ENCODE measurements at places on chromosomes 5 and 9.

- DNase-seq = no peak
Measured at GRCh38 chr9:7967093-7967827, 167.7 kb upstream of the DMAC1 start.

DNA sequence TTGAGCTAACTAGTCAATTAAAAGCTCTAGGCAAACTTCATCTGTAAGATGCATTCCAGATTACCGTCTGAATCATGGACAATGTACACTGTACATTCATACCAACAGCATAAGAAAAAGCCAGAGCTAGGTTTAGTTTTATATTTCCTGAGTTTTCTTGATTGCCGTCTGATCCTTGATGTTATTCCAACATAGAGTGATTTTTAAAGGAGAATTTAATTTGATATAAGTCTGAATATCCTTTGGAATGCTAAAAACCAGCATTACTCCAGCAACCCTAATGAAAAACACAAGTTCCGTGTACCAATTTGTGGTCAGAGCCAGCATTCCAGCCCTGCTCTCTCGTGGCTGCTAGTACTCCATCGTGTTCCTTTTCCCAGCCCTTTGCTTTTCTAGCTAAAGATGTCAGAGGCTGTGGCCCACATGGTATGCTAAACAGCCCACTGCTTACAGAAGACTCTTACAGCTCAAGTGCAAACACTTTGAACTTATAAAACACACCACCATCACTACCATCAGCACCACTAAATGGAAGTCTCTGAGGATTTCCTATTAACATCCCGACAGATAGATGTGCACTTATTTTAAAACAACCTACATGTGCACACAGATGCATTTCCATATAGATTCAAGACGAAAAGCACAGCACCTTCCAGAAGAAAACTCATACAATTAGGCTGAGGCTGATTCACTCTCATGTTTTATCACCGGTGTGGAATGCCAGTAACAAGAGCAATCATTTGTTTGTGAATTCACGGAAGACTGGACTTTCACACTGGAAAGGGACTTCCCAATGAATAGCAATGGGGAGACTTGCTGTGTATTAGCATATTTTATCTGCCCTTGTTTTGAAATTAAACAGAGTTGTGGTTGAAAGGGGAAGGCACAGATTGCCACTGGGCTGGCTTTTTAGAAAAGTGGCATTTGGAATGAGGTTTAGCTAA is 246.9 kb upstream of the GAS1 start:
- no peak for DNase-seq

GRCh38 chr5:139046551-139046950 is 151.6 kb downstream of the SIL1 start:
- DNase-seq = no peak

- DNase-seq = no peak
Measured at GRCh38 chr9:1978941-1979340, 36.2 kb upstream of the SMARCA2 start.

GRCh38 chr5:124842725-124843595 is 96.5 kb upstream of the ZNF608 start:
- DNase-seq = no peak

- DNase-seq = no peak
Measured at GRCh38 chr5:148713735-148714508, 59.6 kb upstream of the HTR4 start.

- DNase-seq = no peak
Measured at GRCh38 chr5:1911773-1912235, 29.1 kb upstream of the IRX4 start.

DNA sequence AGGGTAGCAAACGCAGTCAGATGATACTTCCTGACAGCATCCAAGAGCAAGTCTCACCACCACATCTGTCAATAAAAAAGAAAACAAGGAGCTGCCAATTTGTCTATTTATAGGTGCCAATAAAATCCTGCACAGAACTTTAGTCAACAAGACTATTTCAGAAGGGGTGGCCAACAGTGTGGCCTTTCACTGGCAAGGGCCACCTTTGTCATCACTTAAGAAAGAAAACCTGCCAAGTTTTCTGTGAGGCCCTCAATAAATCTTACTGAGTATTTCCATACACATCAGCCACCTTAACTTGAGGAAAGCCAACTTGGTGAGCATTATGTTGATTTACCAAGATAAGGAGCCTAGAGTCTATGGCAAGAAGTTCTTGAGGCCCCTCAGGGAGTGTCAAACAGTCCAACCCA is 312.3 kb downstream of the ENC1 start:
- no peak for DNase-seq

DNA sequence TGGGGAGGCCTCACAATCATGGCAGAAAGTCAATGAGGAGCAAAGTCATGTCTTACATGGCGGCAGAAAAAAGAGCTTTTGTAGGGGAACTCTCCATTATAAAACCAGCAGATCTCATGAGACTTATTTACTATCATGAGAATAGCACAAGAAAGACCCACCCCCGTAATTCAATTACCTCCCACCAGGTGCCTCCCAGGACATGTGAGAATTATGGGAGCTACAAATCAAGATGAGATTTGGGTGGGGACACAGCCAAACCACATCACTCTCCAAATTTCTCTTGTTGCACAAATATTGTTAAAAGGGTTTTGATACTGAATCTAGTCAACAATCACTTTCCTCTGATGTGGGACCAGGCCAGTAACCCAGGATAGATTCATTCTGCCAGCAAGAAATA is 1176.1 kb downstream of the CDH9 start:
- no peak for DNase-seq

- DNase-seq = no peak
Measured at GRCh38 chr5:135745897-135746500, 88.5 kb upstream of the SLC25A48 start.

GRCh38 chr5:22596404-22596970 is 256.7 kb downstream of the CDH12 start:
- no peak for DNase-seq

DNA sequence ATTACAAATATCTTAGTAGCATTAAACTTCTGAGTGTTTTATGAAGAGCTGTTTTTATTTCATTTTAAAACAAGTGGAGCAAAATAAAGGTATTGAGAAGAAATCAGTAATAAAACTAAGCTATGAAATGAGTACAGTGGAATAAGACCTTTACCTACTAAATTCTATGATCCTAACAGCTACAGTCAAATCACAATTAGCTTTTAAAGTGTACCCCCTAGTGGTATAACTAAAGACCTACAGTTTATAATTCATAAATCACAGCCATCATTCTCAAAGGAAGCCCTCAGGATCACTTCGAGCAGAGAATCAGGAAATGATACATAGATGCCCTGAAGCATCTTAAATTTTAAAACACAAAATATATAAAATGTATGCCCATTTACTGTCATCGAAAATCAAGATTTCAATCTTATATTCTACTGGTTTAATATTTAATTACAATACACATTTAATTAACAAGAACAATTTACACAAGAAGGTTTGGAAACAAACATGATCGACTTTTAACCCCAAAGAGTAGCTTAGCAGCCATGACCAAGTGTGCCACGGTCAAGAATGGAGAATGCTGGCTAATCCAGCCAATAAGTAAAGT is 12.3 kb downstream of the CCNH start:
- no peak for DNase-seq

DNA sequence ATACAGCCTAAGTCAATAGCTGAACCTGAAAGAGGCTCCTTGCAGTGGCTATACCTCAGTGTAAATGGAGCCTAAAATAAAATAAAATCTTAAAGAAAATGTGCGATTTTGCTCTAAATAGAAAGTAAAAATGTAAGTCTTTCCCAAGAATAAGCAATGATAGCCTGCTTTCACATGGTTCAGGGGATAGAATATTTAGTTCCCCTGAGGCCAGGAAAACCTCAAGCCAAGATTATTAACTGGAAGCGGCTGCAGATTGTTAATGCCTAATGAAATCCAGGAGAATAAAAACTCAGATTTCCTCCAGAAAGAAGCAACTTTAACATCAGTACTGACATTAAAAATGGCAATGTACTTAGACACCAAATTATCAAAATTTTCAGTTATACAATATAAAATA is 463.7 kb downstream of the CYLC2 start:
- no peak for DNase-seq

DNA sequence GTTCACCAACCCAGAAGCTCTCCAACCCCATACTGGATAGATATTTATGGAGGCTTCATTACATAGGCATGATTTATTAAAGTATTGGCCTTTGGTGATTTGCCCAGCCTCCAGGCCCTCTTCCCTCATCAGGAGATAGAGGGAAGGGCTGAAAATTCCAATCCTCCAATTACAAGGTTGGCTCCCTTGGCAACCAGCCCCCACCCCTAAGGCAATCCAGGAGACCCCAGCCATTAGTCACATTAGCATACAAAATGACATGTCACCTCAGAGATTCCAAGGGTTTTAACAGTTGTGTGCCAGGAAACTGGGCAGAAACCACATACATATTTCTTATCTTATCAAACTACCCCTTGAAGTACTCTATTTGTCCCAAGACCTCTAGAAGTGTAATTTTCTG is 210.0 kb downstream of the HINT1 start:
- no peak for DNase-seq

DNA sequence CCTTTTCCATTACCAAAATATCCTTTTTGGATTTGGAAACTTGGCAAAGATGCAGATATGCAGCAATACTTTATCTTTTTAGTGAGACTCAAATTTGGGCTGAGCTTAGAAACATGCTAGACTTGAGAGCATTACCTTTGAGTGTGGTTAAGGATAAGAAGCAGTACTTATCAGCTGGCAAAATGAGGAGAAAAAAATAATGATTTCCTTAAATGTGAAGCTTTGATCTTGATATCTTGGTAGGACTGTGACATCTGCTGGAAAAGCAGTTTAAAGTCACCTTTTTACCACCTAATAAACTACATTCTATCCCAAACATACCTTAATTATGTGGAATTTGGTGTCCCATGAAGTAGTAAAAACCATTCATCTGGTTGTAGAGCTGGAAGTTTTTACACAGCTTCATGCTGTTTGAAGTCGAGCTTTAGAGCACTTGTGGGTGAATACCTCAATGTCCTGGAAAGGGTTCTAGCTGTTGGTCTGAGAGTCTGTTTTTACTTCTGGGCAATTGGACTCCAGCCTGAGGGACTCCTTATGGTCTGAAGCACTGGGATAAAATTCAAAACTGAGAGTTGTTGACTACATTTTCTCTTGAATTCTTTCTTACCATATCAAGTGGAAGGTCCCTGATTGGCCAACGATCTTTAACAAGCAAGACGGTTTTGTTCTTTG is 53.4 kb downstream of the LRRC70 start:
- DNase-seq = no peak

GRCh38 chr9:35664531-35665470 is at the start of gene ARHGEF39:
TSS of gene ARHGEF39 (minus strand) at chr9:35665195. CDS start at chr9:35665169, 26 bp downstream.
- peak; percentile 90 for DNase-seq

- DNase-seq = no peak
Measured at GRCh38 chr5:158821331-158821730, 278.4 kb downstream of the EBF1 start.

GRCh38 chr5:33854733-33855151 is 37.0 kb downstream of the ADAMTS12 start:
- DNase-seq = no peak

DNA sequence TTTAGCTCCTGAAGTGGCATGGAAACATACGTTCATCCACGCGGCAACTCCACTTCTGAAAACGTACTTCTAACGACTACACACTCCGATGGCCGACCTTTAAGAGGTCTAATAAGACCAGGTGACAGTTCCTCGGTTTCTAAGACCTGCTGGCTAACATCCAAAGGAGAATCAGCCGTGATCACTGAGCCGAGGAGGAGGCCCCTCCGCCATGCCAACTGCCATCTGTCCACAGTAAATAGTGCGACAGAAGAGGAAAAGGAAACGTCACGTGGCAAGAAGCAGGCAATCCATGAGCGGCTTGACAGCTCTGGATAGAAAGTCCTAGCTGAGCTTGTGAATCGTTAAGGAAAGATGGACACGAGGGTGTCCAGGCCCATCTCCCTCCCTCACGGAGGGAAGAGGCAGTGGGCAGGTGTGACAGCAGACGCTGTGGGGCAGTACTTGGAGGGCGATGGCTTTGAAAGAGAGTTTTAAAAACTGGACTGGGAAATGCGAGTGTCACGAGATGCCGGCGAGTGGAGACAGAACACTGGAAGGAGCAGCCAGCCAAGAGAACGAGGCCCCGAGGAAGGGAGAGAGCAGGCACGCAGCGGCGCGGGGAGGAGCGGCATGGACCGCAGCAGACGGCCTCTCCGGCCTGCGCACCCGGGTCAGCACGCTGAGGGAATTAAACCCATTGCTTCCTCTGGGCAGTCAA is 66.7 kb upstream of the TBC1D9B start:
- no peak for DNase-seq

DNA sequence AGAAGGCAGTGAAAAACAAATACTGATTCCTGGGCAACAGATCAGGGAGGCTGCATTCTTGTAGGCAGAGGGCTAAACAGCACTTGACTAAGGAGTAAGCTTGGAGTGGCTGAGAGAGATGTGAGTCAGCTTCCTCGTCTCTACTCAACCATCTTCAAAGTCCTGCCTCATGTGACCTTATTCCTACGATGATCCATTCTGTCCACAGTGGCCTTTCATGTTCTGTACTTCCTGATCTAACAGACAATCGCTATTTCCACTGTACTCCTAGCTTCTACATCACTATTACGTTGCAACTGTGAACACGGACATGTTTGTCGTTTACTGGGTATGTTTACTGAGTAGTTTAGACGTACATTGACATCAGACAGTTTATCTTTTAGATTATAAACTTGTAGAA is 365.4 kb downstream of the ARL15 start:
- DNase-seq = no peak

- no peak for DNase-seq
Measured at GRCh38 chr9:36985061-36985768, 48.9 kb downstream of the PAX5 start.

GRCh38 chr9:36140086-36141084 is 3.9 kb downstream of the GLIPR2 start:
- DNase-seq = no peak

DNA sequence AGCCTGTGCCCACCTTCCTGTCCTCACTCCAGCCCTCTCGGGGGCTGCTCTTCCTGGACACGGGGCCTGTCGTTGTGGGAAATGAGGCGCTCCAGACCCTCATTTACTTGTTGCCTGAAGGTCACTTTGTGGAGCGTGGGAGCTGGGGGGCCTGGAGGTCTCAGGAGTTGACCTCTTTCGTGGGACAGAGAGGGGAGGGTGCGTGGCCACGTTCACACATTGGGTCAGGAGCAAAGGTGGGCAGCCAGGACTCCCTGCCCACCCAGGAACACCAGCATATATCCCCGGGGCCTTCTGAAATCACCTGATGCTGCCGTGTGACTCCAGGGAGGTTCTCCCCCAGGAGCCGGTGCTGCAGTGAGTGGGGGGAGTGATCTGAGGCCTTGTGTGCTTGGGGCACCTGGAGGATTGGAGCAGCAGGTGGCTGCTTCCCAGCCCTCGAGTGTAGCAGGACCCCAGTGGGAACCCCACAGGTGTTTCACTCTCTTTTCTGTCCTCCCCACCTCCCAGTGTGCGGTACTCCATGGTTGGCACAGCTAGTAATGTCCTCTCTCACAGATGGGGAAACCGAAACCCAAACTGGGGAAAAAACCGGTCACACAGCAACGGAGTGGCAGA is 20.3 kb downstream of the NCS1 start:
- DNase-seq = no peak

DNA sequence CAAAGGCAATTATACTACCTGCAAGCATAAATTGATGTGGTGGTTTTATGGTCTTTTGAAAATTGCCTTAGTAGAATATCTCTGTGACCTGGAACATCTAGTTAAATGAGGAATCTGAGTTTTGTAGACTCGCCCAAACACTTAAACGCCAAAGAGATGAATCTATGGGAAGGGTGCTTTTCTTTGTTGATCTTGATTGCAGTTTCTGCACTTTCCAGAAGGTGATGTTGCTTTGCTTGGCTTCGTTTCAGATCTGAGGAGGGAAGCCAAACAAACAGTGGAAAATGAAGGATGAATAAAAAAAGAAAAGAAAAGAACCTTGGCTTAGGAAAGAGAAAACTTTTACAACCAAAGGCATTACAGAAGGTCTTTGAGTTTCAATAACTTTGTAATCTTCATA is 1021.2 kb downstream of the NR2F1-AS1 start:
- DNase-seq = no peak
